ENCODE measurements at places on chromosomes 1 and 21.

- DNase-seq: peak; percentile 58
Measured at GRCh38 chr1:44786138-44786840, 1.7 kb downstream of the BEST4 start.

DNA sequence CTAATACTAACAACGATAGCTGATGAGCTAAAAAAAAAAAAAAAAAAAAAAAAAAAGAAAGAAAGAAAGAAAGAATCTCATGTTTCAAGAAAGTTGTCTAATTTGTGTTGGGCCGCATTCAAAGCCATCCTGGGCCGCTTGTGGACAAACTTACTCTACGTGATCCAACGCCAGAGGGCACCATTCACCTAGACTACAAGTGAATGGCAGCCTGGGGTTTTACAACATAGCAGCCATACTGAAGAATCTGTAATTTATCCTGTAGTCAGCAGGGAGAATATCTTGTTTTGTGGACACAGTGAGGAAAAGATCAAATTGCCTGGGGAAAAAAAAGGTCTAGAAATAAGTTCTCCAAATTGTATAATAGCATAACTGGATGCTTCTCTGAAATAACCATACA is 47.0 kb downstream of the CYP2J2 start:
- DNase-seq: peak; percentile 60

- no peak for DNase-seq
Measured at GRCh38 chr1:16090076-16090826, 16.8 kb upstream of the FAM131C start.

GRCh38 chr1:203813581-203814341 is 18.3 kb downstream of the ZBED6 start:
- DNase-seq: peak; percentile 38

GRCh38 chr1:231602673-231602984 is 24.0 kb upstream of the DISC1 start:
- no peak for DNase-seq

DNA sequence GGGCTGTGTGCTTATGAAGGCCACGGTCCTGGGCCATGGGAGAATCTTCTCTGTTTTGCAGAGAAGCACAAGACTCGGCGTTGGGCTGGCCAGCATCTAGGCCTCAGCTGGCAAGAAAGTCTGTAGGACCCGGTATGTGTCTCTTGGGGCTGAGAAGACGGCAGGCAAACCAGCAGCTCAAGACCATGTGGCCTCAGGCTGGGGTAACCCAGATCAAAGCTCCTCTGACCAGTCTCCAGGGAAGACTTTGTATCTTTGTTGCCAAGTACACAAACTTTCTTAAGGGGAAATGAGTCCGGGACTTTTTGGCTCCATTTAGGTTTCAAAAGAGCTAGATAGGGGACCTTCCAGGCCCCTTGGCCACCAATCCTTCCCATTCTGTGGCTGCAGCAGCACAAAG is 60.1 kb downstream of the PTP4A2 start:
- DNase-seq: no peak

GRCh38 chr1:146032631-146033219 is 11.2 kb upstream of the HJV start:
- peak; percentile 70 for DNase-seq

DNA sequence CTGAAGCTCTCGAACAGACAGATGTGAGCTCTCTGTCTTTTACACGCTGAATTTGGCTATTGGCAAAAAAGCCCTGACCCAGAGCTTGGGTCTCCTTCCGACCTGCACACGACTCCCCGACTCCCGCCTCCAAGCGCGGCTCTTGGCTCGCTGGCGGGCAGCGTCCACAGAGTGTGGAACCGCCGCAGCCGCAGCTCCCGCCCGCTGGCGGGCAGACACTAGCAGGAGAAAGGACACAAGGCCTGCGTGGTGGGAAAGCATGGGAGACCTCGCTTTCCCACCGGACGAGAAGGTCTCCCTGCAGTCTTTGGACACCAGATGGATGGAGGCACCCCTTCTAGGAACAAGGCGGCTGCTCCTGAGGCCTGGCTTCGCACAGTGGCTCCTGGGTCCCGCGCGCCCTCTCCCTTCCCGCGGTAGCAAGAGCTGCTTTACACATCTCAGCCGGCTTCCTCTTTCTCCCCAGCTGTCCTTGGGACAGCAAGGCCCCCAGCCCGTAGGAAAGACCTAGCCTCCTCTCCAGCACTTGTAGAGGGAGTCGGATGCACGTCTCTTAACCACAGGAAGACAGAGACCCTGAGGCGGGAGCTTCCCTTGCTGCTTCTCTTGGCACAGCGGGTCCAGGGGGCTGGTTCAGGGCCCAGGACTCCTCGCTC is 92.1 kb downstream of the PRKAB2 start:
- no peak for DNase-seq

- no peak for DNase-seq
Measured at GRCh38 chr1:219367496-219367895, 193.8 kb downstream of the LYPLAL1 start.

GRCh38 chr1:155598842-155599331 is 11.1 kb upstream of the MSTO1 start:
- DNase-seq: peak; percentile 62

GRCh38 chr1:98331243-98331642 is 330.3 kb upstream of the SNX7 start:
- peak; percentile 54 for DNase-seq

DNA sequence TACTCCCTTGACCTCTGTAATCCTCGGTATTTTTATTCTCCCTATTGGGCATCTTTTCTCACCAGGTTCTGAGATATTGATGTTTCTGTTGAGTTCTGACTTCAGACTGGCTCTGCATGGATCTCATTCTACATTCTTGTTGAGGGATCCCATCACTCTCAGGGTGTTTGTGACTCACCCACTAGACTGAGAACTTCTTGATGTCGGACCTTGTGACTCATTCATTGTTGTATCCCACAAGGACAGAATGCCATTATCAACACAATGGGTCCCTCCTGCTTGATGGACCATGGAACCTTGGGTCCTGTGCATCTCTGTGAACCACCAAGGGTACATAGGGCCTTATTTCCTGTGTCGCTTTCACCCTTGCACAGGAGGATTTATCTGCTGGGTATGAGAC is 174.1 kb downstream of the PBX1 start:
- peak; percentile 85 for DNase-seq

DNA sequence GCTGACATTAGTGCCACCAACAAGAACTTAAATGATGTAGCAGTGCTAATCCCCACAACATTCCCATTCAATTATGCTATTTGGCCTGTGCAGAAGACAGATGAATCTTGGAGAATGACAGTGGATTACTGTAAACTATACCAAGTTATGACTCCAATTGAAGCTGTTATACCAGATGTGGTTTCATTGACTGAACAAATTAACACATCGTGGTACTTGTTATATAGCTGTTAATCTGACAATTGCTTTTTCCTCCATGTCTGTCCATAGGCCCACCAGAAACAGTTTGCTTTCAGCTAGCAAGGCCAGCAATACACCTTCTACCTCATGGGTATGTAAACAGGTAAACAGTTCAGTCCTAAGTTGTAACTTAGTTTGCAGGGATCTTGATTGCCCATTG is 101.1 kb downstream of the S1PR1 start:
- DNase-seq: no peak

- peak; percentile 55 for DNase-seq
Measured at GRCh38 chr1:16905868-16906702, 10.3 kb downstream of the RNU1-2 start.

GRCh38 chr1:165644064-165644735 is 13.2 kb downstream of the MGST3 start:
- DNase-seq: peak; percentile 23

All from EH (cell line).